ENCODE measurements at places on chromosomes 6 and 20.

DNA sequence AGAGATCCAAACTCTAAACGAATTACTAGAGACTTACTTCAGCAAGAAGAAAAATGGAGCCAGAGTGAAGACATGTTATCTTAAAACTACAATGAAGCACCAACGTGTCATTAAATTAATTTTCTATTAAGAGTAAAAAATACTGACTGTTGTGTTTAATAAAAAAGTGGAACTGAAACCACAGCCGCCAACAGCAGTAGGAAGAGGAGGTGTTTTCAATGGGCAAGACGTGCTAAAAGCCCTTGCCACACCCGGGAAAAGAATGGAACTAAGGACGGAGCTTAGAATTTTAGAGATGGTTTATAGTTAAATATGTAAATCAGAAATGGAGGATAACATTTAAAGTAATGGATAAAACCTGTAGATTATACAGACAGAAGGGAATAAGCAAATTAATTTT, 608.7 kb downstream of the TFAP2A start:
- no peak for DNase-seq
- H3K36me3 ChIP-seq: no peaks in the 10 kb centered on the region
- no peaks in the 10 kb centered on the region for H3K27me3 ChIP-seq
- no peak overlapping the region for H3K27ac ChIP-seq
- H3K4me3 ChIP-seq: no peak overlapping the region
- no peaks in the 10 kb centered on the region for H3K4me1 ChIP-seq

DNA sequence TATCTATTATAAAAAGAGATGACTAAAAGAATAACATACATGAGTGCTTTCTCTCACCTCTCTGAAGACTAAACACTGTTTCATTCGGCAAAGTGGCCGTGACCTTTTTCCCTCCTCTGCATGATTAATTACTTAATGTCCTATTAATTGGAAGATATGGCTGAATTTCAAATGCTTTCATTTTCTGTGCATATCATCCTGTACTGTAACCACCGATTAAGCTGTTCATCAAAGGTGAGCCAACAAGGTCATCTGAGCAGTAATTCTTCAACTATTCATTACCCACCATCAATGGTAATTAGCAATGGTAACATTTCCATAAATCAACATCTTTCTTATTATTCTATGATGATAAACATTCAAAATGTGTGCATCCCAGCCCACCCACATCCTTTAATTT, 125.2 kb downstream of the PTPRK start:
- peaks cover 13% of the 10 kb centered on the region for H3K36me3 ChIP-seq
- H3K4me3 ChIP-seq: no peak overlapping the region
- no peak for DNase-seq

GRCh38 chr20:45109634-45110033, 5.3 kb downstream of the WFDC5 start:
- H3K27me3 ChIP-seq: peaks cover 20% of the 10 kb centered on the region
- H3K4me1 ChIP-seq: no peaks in the 10 kb centered on the region
- H3K4me3 ChIP-seq: no peak overlapping the region
- no peak overlapping the region for H3K27ac ChIP-seq
- H3K36me3 ChIP-seq: no peaks in the 10 kb centered on the region
- no peak for DNase-seq

GRCh38 chr6:26130581-26131249, 43.5 kb downstream of the HFE start:
- no peaks in the 10 kb centered on the region for H3K27me3 ChIP-seq
- peaks cover 18% of the 10 kb centered on the region for H3K4me1 ChIP-seq
- peak overlapping the region; percentile 52 for H3K4me3 ChIP-seq
- no peak for DNase-seq
- H3K36me3 ChIP-seq: peaks cover 30% of the 10 kb centered on the region

GRCh38 chr6:7697432-7697819, 28.5 kb upstream of the BMP6 start:
- peaks cover 12% of the 10 kb centered on the region for H3K4me1 ChIP-seq
- H3K36me3 ChIP-seq: no peaks in the 10 kb centered on the region
